Effector memory CD4-positive, alpha-beta T cell (primary cell): ENCODE measurements at places on chromosomes 12 and 14.

- no peak for DNase-seq
Observed at GRCh38 chr14:99586054-99586760, 17.8 kb downstream of the CCDC85C start.

GRCh38 chr12:94080341-94081009, 67.9 kb upstream of the PLXNC1 start:
- DNase-seq, result no peak

DNA sequence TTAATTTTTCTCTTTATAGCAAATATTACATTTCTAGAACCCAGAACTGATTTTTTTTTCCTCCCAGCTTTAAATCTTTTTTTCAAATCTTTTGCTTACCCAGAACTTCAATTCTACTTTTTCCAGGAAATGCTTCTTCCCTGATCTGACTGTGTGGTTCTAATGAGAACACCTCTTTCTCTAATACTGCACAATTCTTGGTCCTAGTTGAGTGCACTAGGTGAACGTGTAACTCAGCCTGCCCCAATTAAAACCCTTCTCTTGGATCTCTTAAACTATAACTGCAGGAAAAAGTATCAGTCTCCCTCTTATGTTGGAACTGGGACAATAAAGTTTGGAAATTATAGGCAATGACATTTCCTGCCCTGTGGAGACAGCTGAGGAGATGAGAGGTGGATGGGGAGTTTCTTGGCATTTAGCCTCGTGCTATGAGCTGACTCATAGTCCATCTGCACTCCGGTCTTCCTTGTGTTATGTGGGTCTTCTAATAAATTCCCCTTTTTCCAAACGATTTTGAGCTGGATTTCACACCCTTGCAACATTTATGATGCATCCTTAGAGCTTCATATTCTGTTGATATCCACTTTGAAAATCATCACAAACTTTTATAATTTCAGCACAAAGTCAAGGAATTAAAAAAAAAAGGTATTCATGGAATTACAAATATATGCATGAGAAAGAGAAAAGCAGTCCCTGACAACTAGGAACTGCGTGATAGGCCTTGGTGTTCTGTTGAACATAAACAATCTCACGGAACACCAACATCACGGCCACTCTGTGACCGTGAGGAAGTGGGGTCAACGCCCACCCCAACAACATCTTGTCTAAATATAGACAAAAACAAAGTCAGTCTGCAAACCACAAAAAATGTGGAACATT, 52.4 kb downstream of the BRMS1L start:
- no peak for DNase-seq

- DNase-seq, result peak; percentile 44
Observed at GRCh38 chr14:61322011-61322798, 826 bp downstream of the PRKCH start.

DNA sequence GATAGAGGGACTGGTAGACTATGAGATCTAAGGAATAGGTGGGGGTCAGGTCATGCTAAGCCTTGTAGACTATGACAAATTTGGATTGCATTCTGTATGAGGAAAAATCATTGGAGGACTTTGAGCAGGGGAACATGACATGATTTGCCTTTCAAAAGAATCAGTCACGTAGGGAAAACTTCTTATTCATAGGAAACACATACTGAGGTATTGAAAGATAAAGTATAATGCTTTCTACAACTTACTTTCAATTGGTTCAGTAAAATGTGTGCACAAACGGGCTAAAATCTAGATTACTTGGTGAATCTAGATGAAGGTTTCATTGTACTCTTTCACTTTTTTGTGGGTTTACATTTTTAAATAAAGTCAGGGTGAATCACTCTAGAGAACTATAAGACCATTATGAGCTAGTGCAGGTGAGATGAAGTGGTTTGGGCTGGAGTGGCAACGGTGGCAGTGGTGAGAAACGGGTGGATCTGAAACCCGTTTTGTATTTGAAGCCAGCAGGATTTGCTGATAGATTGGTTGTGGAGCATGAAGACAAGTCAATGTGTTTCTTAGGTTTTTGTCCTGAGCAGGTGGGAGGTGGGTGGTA, 6.7 kb downstream of the BBS10 start:
- DNase-seq, result no peak

DNA sequence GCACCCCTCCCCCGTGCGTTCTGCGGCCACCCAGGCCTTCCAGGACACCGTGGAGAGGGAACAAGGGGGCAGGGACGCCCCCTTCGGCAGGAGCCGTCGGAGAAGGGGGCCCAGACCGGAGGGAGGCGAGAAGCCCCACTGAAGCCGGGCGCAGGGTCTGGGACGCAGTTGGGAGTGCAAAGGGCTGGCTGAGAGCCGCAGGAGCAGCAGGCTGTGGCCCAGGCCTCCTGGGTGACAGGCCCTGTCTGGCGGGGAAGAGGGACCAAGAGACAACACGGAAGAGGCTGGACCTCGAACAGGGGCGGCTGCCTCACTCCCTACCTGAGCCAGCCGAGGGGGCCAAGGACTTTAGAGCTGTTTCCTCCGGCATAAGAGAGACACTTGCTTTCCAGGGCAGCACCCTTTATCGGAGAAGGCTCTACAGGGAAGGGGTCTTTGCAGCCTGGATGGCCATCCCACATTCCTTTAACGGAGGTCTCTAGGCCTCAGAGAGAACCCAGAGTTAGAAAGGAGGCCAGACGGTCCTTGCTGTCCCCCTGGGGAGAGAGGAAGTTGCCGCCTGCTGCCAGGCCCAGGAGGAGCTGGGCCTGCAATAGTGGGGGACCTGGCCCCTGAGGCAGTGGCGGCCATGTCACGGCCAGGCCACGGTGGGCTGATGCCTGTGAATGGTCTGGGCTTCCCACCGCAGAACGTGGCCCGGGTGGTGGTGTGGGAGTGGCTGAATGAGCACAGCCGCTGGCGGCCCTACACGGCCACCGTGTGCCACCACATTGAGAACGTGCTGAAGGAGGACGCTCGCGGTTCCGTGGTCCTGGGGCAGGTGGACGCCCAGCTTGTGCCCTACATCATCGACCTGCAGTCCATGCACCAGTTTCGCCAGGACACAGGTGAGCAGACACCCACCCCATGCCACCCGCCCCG, 1.3 kb downstream of the DTX1 start:
- no peak for DNase-seq

- no peak for DNase-seq
Observed at GRCh38 chr12:1821805-1822204, 1.4 kb downstream of the LRTM2 start.

DNA sequence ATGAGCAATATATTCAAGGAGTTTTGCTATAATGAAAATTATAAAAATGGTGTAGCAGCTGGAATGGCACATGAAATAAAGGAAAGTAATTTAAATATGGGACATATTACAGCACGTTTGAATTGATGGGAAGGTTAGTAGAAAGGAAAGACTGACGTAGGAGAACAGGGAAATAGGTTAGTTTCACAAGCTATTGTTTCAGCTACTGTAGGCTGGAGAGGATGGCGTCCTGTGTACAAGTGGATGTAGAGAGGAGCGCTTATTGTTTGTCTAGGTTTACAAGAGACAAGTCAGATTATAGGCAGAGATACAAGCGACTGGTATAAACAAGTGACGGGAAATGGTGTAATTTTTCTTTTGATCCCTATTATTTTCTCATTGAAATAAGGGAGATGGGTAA, 431.2 kb upstream of the PDE3A start:
- DNase-seq, result no peak

DNA sequence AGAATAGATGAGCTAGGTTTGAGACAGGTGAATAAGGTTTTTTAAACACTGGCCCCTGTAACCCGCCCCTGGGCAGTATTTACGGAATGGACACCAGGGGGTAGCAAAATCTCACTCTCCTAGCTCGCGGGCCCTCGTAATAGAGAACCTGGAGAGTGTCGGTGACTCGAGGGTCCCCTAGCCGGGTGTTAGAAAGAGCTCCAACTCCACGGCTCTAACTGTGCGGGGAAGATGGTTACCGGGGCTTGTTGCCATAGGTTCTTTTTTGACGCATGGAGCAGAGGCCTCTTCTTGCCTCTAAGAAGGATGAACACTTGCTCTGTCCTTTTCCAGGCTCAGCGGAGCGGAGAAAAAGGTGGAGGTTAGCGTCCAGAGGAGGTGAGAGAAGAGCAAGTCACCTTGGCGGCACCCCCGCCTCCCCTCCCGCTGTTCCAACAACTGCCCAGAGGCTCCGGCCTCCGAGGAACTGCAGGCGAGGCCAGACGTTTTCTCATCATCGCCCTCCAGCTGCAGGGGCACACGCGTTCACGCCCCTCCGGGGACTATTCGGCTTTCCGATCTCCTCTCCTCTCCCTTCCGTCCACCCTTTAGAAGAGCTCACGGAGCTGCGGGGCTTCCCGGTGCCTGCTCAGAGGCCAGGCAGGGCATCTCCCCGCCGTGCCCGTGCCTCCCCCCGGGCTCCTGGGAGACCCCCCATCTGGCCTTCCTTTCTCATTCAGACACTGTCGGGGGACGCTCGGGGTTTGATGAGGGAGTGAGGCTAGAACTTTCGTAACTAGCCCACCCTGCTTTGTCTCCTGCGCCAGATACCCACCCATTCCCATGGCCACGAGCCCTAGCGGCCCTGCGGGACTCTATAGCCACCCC, 1.4 kb upstream of the ARHGEF40 start:
- peak; percentile 41 for DNase-seq

- no peak for DNase-seq
Observed at GRCh38 chr12:96354844-96355534, 45.2 kb downstream of the CDK17 start.

- DNase-seq, result no peak
Observed at GRCh38 chr14:93003945-93004698, 81.2 kb downstream of the CHGA start.

DNA sequence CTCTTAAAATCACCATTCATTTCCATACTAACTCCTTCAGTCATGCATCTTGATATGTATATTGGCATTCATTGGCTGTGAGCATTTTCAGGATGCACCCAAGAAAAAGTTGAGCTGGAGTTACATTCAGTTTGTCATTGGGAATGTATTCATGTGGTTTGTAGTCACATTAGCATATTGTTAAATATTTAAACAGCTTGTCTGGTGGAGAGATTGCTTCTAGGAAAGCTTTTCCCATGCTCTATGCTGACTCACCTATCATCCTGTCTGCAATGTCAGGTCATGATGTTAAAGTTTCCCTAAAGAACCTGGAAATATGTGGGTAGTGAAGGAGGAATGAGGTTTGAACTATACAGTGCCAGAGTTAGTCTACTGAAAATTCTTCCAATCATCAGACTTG, 583.6 kb downstream of the GALC start:
- DNase-seq, result no peak

GRCh38 chr12:92404921-92405320, 259.3 kb upstream of the BTG1 start:
- no peak for DNase-seq

DNA sequence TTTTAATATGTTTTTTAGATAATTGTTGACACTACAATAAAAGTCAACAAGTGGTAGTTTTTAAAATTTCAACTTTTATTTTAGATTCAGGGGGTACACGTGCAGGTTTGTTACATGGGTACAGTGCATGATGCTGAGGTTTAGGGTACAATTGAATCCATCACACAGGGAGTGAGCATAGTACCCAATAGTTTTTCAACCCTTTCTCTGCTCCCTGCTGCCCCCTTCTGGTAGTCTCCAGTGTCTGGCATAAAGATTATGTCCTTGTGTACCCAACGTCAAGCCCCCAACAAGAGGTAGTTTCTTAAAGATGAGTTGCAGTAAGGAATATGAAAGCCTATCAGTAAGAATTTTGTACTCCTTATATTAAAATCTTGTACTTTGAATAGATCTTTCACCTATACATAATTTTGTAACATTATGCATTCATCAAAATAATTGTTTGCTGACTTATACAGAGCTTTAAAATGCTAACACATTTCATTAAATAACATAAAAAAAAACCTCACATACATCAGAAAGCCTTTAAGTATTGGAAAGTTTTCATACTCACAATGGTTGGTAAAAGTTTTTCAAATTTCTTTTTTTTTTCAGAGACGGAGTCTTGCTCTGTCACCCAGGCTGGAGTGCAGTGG, 5.4 kb upstream of the RALGAPA1 start:
- peak; percentile 55 for DNase-seq

DNA sequence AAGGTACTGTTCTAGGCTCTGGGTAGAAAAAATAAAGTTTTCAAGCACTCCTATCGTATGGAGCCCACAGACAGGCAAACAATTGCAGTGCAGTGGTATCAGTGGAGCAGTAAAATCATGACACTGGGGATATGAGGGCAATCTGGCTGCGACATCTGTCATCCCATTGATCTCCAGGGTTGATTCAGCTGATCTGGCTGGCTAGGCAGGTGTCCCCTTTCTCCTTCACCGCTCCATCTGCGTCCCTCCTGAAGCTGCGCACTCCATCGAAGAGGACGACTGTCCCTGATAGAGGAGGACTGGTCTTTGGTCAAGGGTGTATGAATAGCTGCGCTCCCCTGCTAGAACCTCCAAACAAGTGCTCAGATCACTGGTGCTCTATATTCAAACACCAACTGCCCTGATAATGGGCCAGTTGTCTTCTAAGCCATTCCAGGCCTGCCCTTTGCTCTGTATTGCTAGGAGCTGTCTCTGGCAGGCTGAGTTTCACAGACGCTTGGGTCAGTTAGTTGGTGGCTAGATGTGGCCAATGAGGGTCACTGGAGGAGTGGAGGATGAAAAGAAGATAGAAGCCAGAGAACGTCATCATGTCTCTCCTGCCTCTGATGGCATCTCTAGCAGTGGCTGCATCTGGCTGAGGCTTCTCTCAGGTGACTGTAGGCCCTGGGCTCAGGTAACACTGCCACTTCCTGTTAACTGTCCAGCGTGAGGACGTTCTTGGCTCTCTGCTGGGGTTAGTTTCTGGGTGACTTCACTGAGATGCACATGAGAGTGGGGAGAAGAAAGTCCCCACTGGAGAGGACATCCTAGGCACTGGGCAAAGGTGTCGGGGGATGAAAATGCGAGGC, 205.0 kb upstream of the FOXN3 start:
- DNase-seq, result no peak

DNA sequence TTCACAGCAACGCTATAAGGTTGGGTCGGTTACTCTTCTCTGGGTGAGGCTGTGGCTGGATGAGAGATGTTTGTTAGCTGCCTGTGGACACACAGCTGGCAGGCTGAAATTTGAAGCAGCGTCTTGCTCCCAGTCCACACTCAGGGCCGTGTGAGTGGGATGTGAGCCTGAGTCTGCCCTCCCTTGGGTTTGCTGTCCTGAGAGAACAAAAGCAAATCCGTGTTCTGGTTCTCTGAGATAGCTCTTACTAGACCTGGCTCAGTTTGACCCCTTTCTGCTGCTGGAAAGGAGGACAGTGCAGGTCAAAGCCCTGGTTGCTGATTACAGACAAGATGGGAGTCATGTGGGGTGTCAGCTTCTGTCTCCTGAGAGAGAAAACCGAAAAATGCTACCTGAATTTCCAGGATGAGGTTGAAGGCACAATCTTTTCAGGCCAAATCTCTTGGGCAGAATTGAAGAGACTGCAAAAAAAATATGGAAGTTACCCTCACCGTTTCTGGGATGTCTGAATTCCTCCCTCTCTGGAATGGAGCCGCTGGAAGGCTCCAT, 270.8 kb downstream of the ZFP36L1 start:
- no peak for DNase-seq

GRCh38 chr12:49905718-49906314, 2.1 kb upstream of the FAIM2 start:
- DNase-seq, result no peak

- DNase-seq, result no peak
Observed at GRCh38 chr14:69066396-69067171, 86.3 kb downstream of the DCAF5 start.
